CD8-positive, alpha-beta memory T cell (primary cell): ENCODE measurements at places on chromosomes 7 and 10. TPM values are rescaled to one million over a fixed set of nuclear protein-coding genes. Genes with fewer than 3 reads are reported as not detected.

- no peak for DNase-seq
Measured at GRCh38 chr7:29950480-29950879, 39.1 kb downstream of the SCRN1 start.

HTR7 gene
- not detected for polyA plus RNA-seq

SERPINE1 gene
- not detected for polyA plus RNA-seq

DNA sequence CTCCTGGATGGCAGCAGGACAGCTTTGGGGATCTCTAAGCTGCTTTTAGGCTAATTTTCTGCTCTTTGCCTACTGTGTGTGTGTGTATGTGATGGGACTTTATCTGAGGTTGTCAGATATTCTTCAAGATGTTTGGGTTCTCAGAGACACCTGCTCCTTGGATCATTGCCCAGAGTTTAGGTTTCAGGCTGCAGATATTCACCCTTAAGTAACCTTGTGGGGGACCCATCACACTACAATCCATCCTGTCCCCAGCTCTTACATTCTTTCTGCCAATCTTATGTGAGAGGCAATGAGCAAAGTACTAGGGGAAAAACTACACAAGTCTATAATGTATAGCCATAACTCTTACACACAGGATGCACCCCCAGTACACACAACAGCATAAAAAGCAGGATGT, 263.0 kb upstream of the ZWINT start:
- no peak for DNase-seq

DNA sequence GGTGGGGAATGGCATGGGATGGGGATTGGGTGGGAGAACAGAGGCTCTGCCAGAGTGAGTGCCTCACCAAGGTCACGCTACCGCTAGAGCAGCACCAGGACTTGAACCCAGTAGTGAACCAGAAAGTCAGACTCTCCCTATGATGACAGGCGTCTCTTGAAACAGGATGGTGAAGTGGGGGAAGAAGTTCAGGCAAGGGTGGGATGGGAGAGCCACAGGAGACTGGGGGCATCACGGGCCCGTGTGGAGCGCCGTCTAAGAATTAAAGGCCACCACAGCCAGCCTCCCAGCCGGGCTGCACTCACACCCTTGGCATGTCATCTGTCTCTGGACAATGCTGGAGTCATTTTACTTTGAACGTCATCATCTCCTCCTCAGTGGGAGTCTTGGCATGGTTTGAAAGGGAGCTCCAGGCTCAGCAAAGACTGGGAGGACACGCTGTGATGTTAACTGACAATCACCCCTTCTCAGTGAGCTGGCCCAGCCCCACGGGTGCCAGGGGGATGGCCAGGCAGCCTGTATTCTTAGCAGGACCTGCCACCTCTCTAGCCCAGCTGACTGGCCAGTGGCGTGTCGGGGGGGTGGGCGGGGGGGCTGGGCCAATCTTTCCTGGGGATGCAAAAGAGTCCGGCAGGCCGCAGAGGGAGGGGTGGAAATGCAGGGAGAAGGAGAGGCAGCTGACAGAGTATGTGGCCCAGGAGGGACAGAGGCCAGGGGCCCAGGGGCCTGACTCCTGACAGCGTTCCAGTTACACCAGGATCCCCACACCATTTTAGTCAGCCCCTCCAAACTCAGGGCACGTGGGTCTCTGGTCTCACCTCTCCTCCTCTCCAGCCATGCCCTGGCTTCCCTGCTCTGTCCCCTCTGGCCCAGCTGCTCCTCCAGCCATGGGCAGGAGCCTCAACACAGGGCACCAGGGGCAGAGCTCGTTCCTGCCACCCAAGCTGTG, 96.2 kb downstream of the VOPP1 start:
- DNase-seq = no peak

GRCh38 chr10:34280599-34281374, 534.3 kb downstream of the PARD3 start:
- no peak for DNase-seq

DNA sequence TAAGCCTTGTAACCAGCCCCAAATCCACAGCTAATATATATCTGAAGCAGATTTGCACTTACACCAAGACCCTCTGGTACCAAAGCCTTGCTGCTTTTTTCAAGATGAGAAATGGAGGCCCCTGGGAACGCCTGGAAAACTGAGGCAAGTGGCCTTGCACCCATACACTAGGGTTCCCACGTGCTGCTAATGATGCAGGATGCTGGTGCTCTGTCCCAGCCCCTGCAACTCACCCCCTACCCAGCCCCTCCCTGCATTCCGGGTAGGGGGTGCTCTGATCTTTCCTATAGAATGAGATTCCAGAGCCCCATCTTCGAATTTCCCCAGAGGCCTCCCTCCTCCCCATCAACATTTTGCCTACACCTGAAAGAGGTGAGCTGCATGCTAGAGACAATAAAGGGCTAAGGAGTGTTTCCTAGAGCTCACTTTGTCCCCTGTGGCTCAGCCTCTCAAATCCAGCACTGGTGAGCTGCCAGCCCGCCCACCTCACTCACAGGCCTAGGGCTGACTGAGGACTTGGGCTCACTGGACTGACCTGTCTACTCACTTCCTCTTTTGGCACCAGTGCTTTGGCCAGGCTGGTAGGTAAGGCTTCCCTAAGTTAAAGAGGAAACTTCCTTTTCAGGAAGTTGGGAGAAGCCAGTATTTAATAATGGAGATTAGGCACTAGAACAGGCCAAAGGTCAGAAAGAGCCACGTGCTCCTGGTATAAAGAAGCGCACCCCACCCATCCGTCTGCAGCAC, 9.8 kb downstream of the RBP4 start:
- no peak for DNase-seq

DNA sequence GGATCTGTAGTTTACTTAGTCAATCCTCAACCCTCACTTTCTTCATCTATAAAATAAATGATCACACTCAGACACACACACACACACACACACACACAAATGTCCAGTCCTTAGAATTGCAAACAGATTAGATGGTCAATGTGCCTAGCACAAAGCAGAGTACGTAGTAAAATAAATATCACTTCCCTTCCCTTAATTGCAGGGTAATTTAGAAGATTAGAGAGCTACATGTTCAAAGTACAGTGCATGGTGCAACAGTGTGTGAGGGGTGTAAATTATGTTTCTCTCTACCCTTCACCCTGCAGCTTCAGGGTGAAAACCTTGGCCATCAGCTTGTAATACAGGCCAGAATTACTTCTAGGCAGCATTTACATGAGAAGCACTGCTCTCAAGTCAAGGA, 187.0 kb upstream of the GHITM start:
- no peak for DNase-seq

- DNase-seq = no peak
Measured at GRCh38 chr7:49324707-49325106, 400.4 kb downstream of the CDC14C start.

- DNase-seq = no peak
Measured at GRCh38 chr7:31529103-31529502, 15.2 kb downstream of the ITPRID1 start.
